ENCODE measurements at places on chromosomes 5 and 9.

- no peak for DNase-seq
These were observed at the start of gene IL7R for GRCh38 chr5:35856765-35857351. IL7R (plus strand) TSS chr5:35856891; CDS start chr5:35856978, 87 bp downstream.

- no peak for DNase-seq
These were observed 26.0 kb upstream of the SVEP1 start for GRCh38 chr9:110605565-110605964.

- DNase-seq: no peak
These were observed 64.5 kb downstream of the RCL1 start for GRCh38 chr9:4857163-4857810.

DNA sequence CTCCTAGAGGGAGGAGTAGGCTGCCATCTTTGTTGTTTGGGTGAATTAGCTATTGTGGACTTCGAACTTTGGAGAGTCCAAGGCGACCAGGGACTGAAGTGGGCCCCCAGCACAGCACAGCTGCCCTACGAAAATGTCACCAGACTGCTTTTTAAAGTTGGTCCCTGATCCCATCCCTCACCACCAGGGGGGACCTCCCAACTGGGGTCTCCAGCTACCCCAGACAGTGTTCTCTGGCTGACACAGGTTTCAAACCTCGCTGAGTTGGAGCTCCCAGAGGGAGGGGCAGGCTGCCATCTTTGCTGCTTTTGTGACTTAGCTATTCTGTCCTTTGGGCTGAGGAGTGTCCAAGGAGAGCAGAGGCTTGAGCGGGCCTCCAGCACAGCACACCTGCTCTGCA lies 45.7 kb upstream of the ADRB2 start:
- no peak for DNase-seq

DNA sequence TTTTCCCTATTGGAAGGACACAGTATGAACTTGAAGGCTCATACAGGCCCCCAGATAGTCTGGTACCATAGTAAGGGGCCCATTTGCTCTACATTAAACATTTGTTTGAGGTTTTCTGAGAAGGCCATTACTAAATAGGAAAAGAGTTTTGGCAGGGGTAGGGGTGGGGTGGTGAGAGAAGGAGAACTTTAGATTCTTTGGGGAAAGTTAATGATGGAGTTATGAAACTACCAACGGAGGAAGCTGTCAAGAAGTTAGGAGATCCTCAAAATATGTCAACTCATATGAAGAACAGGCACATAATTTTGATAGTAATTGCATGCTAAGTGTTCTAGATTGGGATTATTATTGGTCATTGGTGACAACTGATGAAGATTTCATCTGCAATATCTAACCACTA lies 114.7 kb downstream of the TAF11L14 start:
- no peak for DNase-seq

GRCh38 chr5:163855754-163856153 lies 350.3 kb downstream of the MAT2B start:
- no peak for DNase-seq

- no peak for DNase-seq
These were observed 21.8 kb downstream of the CENPH start for GRCh38 chr5:69211200-69211599.

DNA sequence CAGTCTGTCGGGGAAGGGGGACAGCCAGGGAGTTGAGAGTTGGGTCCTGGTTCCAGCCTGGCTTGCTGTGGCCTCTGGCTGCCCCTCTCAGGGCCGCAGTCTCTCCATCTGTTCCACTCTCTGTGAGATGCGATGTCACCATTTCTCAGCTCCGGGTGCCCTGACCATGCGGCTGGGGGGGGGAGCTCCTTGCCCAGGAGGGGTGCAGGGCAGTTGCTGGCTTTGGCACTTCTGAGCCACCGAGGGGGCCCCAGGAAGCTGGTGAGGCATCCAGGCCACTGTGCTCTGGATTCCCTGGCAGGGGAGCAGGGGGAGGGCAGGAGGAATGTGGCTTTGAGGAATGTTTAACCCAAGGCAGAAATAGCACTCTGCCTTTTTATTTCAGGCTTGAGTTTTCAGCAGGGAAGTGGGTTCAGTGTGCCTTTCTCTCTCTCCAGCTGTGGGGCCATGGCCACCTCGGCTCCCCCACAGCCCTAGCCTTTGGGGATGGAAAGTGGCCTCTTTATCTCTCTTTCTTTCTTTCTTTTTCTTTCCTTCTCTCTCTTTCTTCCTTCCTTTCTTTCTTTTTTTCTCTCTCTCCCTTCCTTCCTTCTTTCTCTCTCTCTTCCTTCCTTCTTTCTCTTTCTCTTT lies 11.0 kb downstream of the NCS1 start:
- no peak for DNase-seq

GRCh38 chr9:120655005-120655622 lies 59.2 kb downstream of the MEGF9 start:
- no peak for DNase-seq

DNA sequence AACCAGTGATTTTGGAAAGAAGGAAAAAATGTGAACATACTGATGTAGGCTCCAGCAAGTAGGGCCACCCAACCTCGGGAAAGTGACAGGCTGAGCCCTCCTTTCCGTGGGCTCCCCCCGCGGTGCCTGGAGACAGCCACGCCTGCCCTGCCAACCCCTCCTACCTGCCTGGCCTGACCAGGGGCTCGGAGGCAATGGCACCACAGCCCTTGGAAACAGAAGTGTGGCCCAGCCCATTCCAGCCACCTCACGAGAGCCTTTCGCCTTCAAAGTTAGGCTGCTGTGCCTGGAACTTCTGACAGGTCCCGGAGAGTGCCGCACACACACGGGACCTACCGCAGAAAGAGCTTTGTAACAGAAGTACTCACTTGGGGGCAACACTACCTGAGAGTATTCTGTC lies 49.5 kb upstream of the LRRC14B start:
- no peak for DNase-seq

- no peak for DNase-seq
These were observed 24.6 kb downstream of the LYSMD3 start for GRCh38 chr5:90504743-90505142.

GRCh38 chr9:117528225-117528624 lies 113.4 kb upstream of the ASTN2 start:
- no peak for DNase-seq

- DNase-seq: no peak
These were observed 63.3 kb upstream of the TGFBR1 start for GRCh38 chr9:99041618-99042017.

- DNase-seq: no peak
These were observed 246.0 kb upstream of the NUDT12 start for GRCh38 chr5:103808464-103809106.

DNA sequence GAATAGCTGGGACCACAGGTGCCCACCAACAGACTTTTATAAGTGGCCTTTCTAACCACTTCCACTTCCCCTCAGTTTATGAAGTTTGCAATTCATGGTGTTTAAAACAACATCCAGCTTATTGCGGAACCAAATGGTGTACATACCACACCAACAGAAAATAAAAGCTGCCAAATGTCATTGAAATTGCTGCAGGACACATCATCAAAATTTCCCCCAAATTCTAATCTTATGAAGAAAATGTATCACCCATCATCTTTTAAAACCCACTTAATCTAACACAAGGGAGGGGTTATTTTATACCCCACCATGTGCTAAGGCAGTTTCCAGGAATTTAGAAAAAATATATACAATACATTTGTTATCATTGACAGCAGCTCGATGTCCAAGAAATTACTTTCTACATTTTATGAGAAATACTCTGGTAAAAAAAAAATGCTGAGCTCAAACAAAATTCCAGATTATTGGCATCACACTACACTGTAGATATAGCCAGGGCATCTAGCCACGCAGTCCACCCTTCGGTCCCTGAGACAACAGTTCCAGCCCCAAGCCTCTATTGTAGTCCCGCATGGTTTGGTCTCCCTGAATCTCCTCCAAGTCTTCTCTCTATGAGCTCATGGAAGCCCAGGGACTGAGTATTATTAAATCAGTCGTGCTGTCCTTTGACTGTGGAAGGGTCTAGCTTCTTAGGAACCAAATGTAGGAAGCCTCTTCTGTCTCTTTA lies 372.8 kb upstream of the SLC30A5 start:
- no peak for DNase-seq

DNA sequence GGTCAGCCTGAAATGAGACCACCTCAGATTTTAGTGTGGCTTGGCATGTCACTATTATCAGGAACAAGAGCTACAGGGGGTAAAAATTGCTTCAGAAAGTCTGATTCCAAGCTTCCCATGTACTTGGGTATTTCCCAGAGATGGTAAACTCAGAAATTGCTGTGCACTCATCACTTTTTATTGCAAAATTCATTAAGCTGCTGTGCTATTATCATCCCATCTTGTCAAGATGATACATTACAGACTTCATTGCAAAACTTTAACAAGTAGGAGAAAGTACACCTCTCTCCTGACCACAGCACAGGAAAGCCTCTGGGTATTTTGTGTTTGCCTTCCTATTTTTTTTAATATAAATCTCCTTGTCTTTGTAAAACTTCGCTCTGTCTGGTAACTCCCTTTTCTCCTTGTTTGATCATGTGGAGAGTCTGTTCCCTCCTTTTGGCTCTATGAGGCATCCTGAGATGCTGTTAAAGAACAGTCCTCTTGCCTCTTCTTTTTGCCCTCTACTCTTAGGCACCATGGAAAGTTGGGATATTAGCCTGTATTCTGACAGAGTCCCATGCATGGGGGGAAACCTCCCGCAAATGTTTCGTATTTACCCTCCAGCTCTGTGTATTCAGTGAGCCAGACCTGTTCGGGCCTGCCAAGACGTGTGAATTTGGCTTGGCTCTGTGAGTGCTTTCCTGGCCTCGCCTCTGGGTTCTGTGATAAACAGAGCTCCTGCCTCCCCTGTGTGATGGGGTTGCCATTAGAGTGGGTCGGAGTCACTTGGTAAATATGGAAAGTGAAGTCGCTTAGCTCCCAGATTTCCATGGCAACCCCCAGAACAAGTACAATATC lies 260.7 kb downstream of the NR3C1 start:
- DNase-seq: no peak

DNA sequence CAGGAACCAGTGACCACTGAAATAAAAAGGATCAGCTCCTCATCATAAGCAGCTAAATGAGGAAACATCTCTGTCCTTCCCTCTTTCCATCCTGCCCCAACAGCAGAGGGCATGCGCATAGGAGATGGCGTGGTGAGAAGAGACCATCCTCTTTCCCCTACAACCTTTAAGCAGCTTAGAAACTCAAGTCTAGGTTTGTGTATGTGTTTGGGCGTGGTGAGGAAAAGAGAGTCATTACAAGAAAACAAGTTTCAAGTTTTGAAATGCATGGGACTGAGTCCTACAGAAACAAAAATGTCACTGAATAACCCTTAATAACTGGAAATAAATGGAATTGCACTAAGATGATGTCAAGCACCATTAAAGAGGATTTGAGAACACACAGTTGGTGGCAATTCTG lies 96.4 kb upstream of the IL12B start:
- DNase-seq: no peak

GRCh38 chr5:115847290-115847689 lies 5.6 kb downstream of the AP3S1 start:
- no peak for DNase-seq

- DNase-seq: no peak
These were observed 8.4 kb downstream of the TPPP start for GRCh38 chr5:684751-685216.

- no peak for DNase-seq
These were observed 576.2 kb upstream of the CLINT1 start for GRCh38 chr5:158435161-158435616.

GRCh38 chr5:80959768-80960442 lies at the start of gene RASGRF2:
RASGRF2 (plus strand) TSS chr5:80960363; CDS start chr5:80960739, 376 bp downstream.
- DNase-seq: peak; percentile 8

DNA sequence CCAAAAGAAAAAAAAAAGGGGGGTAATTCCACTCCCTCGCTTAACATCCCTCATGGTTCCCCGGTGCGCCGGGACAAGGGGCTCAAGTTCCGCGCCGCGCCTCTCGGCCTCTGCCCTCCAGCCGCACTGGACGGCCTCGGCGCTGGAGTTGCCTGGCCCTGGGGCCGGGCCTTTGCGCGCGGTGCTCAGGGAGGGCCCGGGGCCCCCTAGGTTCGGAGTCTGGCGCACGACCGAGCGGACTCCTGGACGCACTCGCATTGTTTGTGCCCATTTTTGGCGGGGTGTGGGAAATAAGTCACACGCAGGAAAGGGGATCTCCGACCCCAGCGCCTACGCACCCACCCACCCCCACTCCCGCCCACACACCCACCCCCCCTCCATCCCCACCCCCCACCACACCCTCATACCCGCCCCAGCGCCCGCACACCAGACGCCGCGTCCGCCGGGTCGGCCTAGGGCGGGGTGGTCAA lies 381 bp downstream of the MED22 start:
- DNase-seq: no peak

- DNase-seq: no peak
These were observed 79.3 kb downstream of the PTPN3 start for GRCh38 chr9:109418827-109419226.

- DNase-seq: no peak
These were observed at the start of gene ROR2 for GRCh38 chr9:91949946-91950664. ROR2 (minus strand) TSS chr9:91950228.

- DNase-seq: no peak
These were observed 4.5 kb upstream of the GRHPR start for GRCh38 chr9:37417857-37418618.

DNA sequence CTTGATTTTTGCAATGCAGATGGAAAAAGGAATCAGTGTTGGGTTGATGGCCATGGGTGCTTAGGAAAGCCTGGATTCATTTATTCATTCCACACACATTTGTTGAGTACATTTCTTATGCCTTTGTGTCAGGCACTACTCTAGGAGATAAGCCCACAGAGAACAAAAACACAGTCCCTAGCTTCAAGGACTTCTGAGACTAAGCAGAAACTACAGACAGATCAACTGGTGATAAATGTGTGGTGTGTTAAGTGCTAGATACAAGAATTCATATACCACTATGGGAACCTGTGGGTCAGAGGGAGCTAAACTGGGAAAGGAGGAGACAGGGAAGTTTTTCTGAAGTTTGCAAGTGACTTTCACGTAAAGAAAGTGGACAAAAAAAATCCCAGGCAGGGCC lies 119.9 kb downstream of the CEMIP2 start:
- DNase-seq: no peak

DNA sequence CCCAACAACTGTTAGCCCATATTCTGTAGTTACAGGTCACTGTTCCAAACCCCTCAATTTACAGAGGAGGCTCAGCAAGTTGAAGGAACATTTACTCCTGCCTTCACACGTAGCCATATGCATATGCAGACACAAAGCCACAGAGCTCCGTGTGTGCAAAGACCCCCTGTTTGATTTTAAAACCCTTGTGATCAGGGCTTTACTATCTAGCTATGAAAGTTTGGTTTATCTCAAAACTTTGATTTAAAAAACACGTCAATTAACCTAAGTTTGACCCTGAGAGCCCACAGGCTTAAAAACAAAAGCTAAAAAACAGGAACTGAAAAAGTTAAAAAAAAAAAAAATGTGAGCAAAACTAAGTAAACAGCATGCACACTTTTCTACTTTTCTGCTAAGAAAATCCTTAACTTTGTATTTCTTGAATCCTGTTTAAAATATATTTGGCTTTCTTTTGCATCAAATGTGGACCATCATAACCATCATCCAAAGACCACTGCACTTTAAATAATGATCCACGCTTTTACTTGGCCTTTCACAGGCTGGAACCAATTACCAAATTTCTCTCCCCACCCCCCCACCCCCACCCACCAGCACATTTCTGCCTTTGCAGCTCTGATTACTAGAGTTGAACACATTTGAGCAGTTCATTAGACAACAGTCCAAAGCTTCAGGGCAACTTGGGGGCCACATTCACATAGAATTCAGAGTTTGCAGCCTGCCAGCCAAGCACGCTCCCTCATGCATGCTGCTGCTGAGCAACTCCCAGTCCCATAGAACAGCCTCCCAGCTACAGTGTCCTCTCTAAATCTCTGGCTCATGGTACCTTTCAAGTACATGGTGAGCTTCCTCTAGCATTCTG lies 128.8 kb upstream of the MAP3K1 start:
- DNase-seq: no peak
